ENCODE measurements at places on chromosomes 16 and 17.

DNA sequence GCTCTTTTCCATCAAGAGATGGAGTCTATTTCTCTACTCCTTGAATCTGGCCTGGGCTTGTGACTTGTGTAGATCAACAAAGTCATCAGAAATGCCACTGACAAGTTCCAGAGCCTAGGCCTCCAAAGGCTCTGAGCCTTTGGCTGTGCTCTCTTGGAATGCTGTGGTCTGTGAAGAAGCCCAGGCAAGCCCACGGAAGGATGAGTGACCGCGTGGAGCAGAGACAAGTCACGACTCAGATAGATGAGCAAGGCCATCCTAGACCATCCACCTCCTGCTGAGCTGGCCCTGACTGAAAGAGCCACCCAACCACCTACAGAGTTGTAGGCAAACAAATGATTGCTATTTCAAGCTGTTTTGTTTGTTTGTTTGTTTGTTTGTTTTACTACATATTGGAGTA, 11.6 kb upstream of the ICAM2 start:
- no peak for DNase-seq
- no peaks in the 10 kb centered on the region for H3K36me3 ChIP-seq
- H3K27ac ChIP-seq: no peak overlapping the region
- H3K4me3 ChIP-seq: no peak overlapping the region
- H3K4me1 ChIP-seq: no peaks in the 10 kb centered on the region

- DNase-seq: no peak
- no peak overlapping the region for H3K27ac ChIP-seq
- H3K36me3 ChIP-seq: no peaks in the 10 kb centered on the region
- peaks cover 9% of the 10 kb centered on the region for H3K27me3 ChIP-seq
Measured at GRCh38 chr17:45782889-45783592, 1.1 kb upstream of the CRHR1 start.

DNA sequence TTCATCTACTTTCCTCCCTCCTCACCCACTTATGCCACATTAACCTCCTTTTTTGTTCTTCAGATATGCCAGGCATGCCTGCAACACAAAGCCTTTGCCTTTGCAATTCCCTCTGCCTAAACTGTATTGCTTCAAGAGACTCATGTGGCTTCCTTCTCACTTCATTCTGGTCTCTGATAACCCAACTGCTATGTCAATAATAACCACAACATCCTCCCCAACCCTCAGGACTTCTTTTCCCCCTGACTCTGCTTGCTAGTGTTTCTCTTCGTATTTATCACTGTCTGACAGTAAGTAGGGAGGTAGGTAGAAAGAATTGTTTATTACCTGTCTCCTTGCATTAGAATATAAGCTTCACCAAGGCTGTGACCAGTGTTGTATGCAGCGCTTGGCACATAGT, 22.4 kb downstream of the RBL2 start:
- H3K36me3 ChIP-seq: peaks cover 10% of the 10 kb centered on the region
- no peak for DNase-seq
- no peak overlapping the region for H3K4me3 ChIP-seq
- H3K4me1 ChIP-seq: no peaks in the 10 kb centered on the region
- no peaks in the 10 kb centered on the region for H3K27me3 ChIP-seq
- H3K27ac ChIP-seq: no peak overlapping the region

DNA sequence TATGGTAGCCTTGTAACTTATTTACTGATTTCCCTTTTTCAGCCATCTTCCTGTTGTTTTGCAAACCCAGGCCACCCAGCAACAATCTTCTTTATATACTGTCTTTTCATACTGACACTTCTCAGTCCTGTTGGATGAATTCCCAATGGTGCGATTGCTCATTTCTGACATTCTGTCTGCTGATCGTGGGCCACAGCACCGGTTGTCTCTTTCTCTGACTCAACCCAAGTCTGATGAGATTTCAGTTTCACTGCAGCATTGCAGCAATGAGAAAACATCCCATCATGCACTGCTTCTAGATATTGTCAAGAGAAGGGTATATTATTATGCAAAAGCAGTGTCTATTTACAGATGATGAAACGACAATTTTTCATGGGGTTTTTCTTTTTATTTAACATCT, 349.2 kb upstream of the HSBP1 start:
- no peak for DNase-seq
- H3K36me3 ChIP-seq: no peaks in the 10 kb centered on the region
- no peaks in the 10 kb centered on the region for H3K4me1 ChIP-seq
- no peak overlapping the region for H3K27ac ChIP-seq
- no peak overlapping the region for H3K4me3 ChIP-seq

GRCh38 chr17:42027961-42028790, 8.3 kb downstream of the NKIRAS2 start:
- H3K36me3 ChIP-seq: no peaks in the 10 kb centered on the region
- H3K27ac ChIP-seq: no peak overlapping the region
- H3K27me3 ChIP-seq: no peaks in the 10 kb centered on the region
- no peak overlapping the region for H3K4me3 ChIP-seq
- peaks cover 7% of the 10 kb centered on the region for H3K4me1 ChIP-seq

Data from breast epithelium (tissue), 4 donors.